ELR (cell line): ENCODE measurements at places on chromosomes 6 and 20.

GRCh38 chr6:52161689-52162438 lies 24.3 kb upstream of the IL17A start:
- DNase-seq: no peak

- DNase-seq: no peak
Observed at GRCh38 chr20:41134362-41135186, 2.8 kb upstream of the PLCG1 start.

DNA sequence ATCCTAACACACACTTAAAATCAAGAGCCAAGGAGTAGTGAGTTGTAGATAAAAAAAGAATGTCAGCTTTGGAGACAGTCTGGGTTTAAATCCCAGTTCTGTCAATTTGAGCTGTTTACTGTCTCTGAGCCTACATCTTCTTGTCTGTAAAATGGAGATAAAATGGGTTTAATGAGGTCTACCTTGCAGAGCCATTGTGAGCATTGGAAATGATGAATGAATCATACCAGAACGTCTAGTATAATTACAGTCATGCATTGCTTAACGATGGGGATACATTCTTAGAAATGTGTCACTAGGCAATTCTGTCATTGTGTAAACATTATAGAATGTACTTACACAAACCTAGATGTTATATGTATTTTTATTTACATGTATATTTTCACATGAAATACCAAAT lies 17.6 kb upstream of the SGK2 start:
- peak; percentile 84 for DNase-seq

- DNase-seq: no peak
Observed at GRCh38 chr20:7352165-7352564, 584.7 kb downstream of the BMP2 start.

DNA sequence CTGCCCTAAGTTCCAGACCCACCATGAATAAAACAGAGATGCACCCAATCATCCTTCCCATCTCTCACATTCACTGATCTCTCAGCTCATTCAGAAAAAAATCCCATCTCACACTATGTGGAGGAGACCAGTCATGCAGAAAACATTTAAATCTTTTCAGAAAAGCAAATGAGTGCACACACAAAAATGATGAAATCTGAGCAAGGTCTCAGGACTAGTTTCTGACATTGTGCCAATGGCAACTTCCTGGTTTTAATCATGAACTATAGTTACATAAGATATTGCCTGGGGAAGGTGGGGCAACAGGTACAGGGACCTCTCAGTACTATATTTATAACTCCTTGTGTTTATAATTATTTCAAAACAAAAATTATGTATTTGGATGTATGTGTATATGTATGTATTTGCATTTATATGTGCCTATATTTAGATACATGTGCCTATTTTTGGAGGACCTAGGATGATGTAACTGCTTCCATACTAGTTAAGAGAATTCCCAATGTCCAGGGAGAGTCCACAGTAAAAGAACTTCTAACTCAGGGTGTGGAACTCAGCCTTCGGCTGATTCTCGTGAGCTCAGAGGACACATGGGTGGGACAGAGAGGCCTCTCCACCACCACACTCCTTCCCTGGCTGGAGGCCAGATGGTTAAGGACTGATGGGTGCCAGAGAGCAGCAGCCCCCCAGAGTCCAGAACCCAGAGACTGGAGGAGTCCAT lies 71.7 kb upstream of the MAP3K4 start:
- DNase-seq: peak; percentile 72
